NCI-H2081 treated with DMSO at 0.1 percent for 48 hours (cell line): ENCODE measurements at places on chromosomes 6 and 20.

- peak; percentile 69 for DNase-seq
Measured at GRCh38 chr6:38169977-38170526, 350.5 kb downstream of the ZFAND3 start.

GRCh38 chr20:17758010-17758409, 58.2 kb downstream of the BANF2 start:
- no peak for DNase-seq

- DNase-seq, result no peak
Measured at GRCh38 chr6:135796643-135797305, 54.7 kb upstream of the PDE7B start.

- DNase-seq, result no peak
Measured at GRCh38 chr6:9020001-9020400, 584.7 kb upstream of the SLC35B3 start.

GRCh38 chr20:32189691-32190615, 17.6 kb downstream of the PLAGL2 start:
- DNase-seq, result no peak

DNA sequence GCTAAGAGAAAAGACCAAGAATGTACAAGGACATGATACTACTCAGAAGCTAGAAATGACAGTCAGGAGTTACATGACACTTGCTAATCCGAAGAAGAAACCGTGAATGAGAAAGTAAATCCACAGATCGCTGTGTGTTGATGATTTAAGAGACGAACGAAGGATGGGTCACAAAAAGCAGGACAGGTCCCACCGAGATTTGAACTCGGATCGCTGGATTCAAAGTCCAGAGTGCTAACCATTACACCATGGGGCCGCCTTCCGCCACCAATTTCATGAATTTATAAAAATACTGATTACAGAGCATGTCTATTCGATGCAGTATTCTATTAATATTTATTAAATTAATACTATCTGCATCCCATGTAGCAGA, 54.0 kb upstream of the BTN3A2 start:
- DNase-seq, result peak; percentile 4

DNA sequence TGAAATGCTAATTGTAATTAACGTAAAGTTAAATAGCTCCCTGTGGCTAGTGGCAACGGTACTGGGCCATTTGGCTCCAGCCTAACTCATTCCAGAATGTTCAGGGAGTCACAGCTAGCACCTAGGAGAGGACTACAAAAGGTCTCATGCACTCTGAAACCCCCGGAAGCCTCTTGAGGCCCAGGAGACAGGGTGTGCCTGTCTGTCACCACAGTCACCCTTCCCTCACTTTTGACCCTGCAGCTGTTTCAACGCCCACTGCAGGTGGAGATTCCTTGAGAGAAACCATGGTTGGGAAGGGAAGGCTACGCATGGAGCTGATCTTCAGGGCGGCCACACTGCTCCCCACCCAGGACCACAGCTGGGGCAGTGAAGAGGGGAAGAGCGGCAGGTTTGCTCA, 58.6 kb downstream of the SULF2 start:
- DNase-seq, result no peak

- DNase-seq, result no peak
Measured at GRCh38 chr6:136726837-136727557, 65.3 kb downstream of the MAP3K5 start.

DNA sequence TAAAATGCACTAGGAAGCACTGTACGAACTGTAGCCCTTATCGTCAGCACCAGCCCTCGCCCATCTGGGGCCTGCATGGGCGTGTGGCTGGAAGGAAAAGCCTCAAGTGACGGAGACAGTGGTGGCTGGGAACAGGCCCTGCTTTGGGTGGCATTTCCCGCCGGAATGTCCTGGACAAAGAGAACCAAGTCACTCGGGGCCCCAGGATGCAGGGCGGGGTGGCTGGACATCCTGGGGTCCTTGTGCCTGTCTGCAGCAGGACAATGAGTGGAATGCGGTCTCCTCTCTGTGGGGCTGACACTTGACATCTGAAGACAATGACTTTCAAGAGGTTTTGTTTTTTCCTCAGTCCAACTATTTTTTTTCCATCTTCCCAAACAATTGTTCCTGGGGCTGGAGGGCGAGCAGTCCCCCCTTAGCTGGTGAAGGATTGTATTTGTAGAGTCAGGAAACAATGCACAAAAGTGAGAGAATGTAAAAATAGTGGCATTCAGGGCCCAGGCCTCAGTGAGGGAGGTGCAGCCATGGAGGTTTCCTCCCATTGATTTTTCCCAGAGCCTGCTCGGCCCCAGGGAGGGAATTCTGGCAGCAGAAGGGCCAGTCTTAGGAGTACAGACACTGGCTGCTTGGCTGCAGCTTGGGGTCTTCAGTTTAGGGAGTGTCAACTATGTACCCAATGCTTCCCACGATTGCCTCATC, 64.4 kb downstream of the PREX1 start:
- DNase-seq, result no peak

DNA sequence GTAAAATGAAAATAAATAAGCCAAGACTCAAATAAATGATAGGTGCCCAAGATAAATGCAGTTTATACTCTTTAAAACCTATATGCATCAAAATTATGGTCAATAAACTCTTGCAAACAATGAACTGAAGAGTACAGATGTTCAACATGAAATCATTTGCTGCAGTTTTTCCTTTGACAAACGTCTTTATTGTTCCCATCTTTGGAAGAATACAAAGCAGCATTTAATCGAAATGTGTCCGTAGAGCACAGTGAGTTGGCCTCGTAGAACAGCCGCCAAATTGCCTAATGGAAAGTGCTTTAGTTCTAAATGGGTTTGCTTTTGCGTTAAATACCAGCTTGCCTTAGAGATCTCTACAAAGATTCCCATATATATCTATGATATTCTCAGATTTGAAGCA, 447.4 kb downstream of the PKHD1 start:
- no peak for DNase-seq

DNA sequence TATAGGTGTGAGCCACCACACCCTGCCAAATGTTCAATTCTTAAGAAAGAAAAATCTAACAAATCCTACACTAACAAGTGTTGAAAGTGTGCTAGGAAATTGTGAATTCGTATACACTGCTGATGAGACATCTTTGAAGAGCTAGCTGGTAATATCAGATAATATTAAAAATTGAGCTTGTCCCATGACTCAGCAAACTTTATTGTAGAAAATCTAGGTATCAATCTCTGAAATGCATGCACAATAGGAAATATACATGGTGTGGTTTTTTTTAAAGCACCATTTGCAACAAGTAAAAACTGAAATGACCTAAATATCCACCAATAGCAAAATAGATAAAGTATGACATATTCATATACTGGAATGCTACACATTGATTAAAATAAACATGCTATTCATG, 110.1 kb upstream of the NXT1 start:
- DNase-seq, result no peak

GRCh38 chr6:96613291-96613999, 50.5 kb downstream of the FHL5 start:
- DNase-seq, result no peak

GRCh38 chr6:102749210-102749971, 1355.9 kb downstream of the GRIK2 start:
- DNase-seq, result no peak

GRCh38 chr6:163354085-163354484, 60.4 kb upstream of the QKI start:
- DNase-seq, result no peak

GRCh38 chr6:87766211-87766610, 64.2 kb upstream of the AKIRIN2 start:
- no peak for DNase-seq

GRCh38 chr6:2807342-2808090, 34.1 kb downstream of the SERPINB1 start:
- DNase-seq, result no peak

DNA sequence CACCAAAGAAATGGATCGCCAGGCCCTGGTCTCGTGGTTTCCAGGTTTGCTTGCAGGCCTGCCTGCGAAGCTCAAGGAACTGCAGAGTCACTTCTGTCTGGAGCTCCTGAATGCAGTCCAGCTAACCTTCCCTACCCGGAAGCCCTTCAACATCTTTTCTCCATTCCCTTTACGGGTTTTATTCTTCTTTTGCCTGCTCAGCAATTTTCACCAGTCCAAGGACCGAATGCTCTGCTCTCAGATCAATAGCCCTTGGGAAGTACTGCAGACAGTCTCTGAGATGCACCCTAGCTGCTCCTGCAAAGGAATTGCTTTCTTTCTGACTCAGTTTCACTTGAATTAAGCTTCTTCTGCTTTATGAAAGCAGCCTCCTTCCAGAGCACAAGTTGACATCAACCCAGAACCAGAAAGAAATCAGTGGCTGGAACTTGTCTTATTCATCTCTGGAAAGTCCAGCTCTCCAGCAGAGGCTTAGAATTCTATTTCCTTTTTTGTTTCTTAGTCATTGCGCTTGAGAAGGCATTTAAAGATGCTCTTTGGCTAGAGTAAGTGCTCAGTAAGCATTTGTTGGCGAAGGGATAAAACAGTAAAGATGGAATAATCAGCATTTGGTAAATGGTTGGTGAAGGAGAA, 18.7 kb upstream of the YWHAB start:
- DNase-seq, result no peak

- DNase-seq, result no peak
Measured at GRCh38 chr6:89209457-89209856, 7.7 kb downstream of the GABRR1 start.

DNA sequence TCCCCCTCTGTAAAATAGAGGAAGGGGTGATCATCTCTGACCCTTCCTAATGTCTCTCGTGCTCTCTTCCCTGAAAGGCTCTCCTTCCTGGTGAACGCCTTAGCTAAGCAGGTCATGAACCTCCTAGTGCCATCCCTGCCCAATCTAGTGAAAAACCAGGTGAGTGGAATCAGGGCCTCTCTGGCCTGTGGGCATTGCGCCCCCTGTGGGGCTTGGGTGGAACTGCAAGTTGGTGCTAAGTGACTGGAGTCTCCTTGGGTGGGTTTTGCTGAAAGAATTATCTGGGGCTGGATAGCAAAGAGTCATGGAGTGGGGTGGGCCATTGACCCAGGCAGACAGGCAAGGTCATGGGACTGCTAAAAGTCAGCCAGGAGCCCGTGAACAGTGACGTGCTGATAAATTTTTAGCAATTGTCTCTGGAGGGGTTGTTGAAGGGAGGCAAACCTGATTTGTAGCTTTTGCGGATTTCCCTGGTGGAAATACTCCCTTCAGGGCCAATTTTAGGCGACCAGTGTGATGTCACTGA, 8.9 kb downstream of the BPIFB1 start:
- no peak for DNase-seq

DNA sequence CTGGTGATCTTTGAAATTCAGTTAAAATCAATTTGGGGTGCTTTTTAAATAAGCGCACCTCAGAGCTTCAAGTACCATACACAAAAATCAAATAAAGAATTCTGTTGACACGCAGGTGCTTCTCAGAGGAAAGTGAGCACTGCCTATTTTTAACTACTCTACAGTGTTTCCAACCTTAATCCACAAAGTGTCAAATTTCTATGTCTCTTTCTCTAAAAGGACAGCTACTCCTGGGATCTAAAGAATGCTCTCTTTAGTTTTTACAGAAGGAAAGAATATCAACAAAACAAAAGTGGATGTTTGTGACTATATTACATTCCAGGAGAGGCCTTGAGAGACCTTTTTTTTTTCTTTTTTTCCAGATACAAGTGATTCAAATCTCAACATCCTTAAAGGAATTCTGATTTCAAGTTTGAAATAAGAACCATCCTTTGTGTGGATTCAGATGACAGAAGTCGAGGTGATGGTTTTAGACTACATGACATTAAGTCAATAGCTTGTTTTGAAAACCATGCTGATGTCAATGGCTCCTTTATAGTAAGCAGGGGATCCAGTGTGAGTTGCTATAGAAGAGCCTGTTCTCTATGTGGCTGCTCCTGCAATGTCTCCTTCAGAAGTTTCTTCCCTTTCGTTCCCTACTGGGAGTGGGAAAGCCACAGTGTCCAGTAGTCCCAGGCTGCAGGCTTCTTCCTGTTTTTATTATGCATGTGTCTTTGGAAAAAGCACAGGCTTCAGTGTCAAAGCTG, 67.2 kb upstream of the DEFB112 start:
- no peak for DNase-seq

- DNase-seq, result no peak
Measured at GRCh38 chr20:37598575-37599342, 71.1 kb upstream of the BLCAP start.

DNA sequence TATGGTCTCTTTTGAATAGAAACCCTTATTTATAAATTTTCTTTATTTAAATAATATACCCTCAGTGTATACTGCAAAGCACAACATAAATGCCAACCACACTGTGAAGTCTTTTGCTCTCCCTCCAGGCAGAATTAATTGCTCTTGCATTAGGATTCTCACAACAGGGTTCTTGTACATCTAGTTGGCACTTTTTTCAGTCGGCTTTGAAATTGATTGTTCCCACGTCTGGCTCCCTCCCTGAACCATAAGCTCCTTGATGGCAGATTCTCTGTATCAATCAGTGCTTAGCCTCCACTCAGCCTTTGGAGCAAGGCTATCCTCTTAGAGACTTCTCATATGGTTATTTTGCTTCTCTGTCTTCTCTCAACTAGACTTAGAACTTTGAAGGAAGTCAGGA, 288.0 kb upstream of the POU3F2 start:
- no peak for DNase-seq

DNA sequence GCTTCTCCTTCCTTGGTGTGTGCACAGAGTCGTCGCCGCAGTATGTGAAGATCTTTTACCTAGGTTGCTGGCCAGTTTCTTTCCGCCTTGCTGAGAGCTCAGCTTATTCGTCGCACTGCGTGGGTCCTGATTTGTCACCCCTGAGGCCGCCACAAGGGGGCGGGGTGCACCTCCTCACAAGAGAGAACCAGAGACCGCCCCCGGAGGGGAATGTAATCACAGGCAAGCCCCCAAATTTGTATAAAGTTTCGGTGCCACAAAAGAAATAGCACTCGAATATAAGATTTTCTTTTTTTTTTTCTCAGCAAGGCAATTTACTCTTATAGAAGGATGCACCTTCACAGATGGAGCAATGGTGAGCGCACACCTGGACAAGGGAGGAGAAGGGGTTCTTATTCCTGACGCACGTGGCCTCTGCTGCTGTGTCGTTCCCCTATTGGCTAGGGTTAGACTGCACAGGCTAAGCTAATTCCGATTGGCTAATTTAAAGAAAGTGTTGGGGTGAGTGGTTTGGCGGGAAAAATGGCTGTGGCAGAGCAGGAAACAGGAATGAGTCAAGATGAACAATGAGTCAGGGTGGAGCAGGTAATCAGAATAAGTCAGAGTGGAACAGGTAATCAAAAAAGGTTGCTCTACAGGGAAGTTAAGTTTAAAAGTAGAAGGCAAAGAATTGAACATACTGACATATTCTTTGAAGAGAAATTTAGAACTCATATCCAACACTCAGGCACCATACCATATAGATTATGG, 19.5 kb downstream of the NCOA3 start:
- no peak for DNase-seq

GRCh38 chr20:6122873-6123648, at the start of gene FERMT1:
TSS of gene FERMT1 (minus strand) at chr20:6123030. CDS start at chr20:6119554, 3,476 bp downstream.
- DNase-seq, result no peak

DNA sequence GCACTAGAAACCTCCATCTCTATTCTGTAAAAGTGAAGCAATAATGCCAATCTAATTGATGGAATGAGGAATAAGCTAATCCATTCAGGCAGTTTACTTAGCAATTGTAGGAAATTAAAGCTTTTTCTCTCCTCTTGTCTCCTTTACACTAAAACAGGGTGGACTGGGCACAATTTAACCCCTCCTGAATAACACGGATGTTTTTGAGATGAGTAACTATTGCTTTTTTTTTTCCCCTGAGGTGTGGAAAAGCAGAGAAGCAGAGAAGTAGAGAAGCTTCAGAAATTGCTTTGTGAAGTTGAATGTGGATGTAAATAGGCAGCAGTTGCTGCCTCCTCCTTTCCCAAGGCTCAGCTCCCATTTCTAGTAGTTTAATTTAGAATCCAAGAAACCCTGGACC, 40.0 kb upstream of the GCNT2 start:
- no peak for DNase-seq
